ENCODE measurements at places on chromosomes 12 and 14. TPM values are rescaled to one million over a fixed set of nuclear protein-coding genes. Genes with fewer than 3 reads are reported as not detected.

The COCH gene
- 1.2 TPM for polyA plus RNA-seq

- H3K36me3 ChIP-seq = no peaks in the 10 kb centered on the region
- H3K27me3 ChIP-seq = no peaks in the 10 kb centered on the region
- H3K27ac ChIP-seq = no peak overlapping the region
These were observed 38.9 kb upstream of the DICER1 start for GRCh38 chr14:95196268-95196667.

DNA sequence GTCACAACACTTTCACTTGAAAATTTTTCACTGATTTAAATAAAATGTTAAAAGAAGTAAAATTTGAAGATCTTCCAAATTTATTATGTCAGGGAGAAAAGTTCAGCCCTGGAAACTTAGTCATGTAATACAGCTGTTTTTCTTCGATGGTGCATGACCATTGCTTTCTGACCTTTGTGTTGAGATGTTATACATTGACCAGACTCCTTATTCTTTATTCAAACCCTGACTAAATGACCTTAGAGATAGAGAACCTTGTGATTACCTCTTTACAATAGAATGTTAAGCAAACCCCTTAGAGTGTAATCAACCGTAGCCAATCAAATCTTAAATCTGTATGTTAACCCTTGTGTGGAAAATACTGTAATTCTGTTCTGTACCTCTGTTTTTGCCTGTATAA, 34.5 kb downstream of the PLCZ1 start:
- H3K27me3 ChIP-seq = no peaks in the 10 kb centered on the region
- H3K36me3 ChIP-seq = no peaks in the 10 kb centered on the region
- no peaks in the 10 kb centered on the region for H3K4me1 ChIP-seq
- no peak overlapping the region for H3K4me3 ChIP-seq
- H3K27ac ChIP-seq = no peak overlapping the region

DNA sequence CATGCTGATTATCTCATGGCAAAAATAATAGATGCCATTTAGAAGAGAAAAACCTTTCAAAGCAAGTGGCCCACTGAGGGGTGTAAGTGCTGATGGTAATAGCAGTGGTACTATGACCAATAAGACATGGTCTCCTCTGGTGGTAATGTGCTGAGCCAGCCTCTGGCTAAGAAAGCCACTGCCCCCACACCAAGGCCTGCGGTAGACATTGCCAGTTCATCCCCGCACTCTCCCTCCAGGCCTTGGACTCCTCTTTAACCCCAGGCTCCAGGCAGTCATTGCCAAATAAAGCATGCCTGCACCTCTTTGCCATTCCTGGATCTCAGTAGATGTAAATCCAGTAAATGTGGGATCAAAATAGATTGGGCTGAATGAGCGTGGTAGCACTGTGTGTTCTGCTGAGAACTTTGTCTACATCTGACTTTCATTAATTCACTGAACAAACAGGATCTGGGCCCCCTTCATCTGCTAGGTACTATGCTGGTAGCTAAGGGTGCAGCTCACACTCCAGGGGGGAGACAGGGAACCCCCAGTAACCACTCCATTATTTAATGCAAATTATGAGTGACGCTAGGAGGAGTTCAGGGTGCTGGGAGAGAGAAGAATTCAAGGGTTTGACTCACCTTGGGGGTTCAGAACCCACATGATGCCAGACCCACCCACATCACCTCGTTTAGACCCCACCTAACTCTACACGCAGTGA, 89.3 kb downstream of the BCL11B start:
- H3K4me3 ChIP-seq = no peak overlapping the region
- H3K27me3 ChIP-seq = no peaks in the 10 kb centered on the region
- H3K4me1 ChIP-seq = no peaks in the 10 kb centered on the region
- H3K27ac ChIP-seq = no peak overlapping the region
- no peaks in the 10 kb centered on the region for H3K36me3 ChIP-seq
- DNase-seq = peak; percentile 30

DNA sequence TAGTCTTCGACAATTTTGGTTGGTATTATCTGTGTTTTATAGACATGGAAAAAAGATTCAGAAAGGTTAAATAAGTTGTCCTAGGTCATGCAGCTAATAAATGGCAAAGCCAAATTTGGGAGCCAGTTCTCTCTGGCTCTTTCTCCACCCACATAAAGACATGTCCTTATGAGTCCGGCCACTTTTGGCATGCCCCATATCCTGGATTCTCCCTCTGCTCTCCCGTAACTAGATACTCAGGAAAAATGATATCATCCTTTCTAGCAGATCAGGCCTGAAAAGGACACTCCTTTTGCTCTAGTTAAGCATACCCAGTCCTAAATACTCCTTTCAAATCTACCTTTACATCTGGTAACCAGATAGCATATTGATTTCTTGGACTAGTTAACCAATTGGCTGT, 64.4 kb downstream of the TTLL5 start:
- H3K27me3 ChIP-seq = no peaks in the 10 kb centered on the region
- H3K4me3 ChIP-seq = no peak overlapping the region
- H3K4me1 ChIP-seq = peaks cover 20% of the 10 kb centered on the region
- no peaks in the 10 kb centered on the region for H3K36me3 ChIP-seq

The GPD1 gene
- 3.0 TPM for polyA plus RNA-seq

GRCh38 chr12:88391556-88391955, 188.7 kb downstream of the KITLG start:
- no peak for DNase-seq
- no peak overlapping the region for H3K27ac ChIP-seq
- H3K36me3 ChIP-seq = no peaks in the 10 kb centered on the region
- no peaks in the 10 kb centered on the region for H3K27me3 ChIP-seq

- no peak for DNase-seq
- no peaks in the 10 kb centered on the region for H3K27me3 ChIP-seq
- peaks cover 31% of the 10 kb centered on the region for H3K36me3 ChIP-seq
- no peak overlapping the region for H3K4me3 ChIP-seq
- H3K4me1 ChIP-seq = no peaks in the 10 kb centered on the region
These were observed 3.6 kb upstream of the TC2N start for GRCh38 chr14:91870890-91871289.

The KRT74 gene
- not detected for polyA plus RNA-seq

The PRICKLE1 gene
- 0.46 TPM for polyA plus RNA-seq

- H3K36me3 ChIP-seq = no peaks in the 10 kb centered on the region
- no peak overlapping the region for H3K27ac ChIP-seq
- H3K4me1 ChIP-seq = peaks cover 17% of the 10 kb centered on the region
- no peak overlapping the region for H3K4me3 ChIP-seq
- no peak for DNase-seq
- no peaks in the 10 kb centered on the region for H3K27me3 ChIP-seq
These were observed 434.6 kb upstream of the RGS6 start for GRCh38 chr14:71497645-71498086.

The CCDC197 gene
- polyA plus RNA-seq = not detected

The SIX4 gene
- not detected for polyA plus RNA-seq

- no peaks in the 10 kb centered on the region for H3K27me3 ChIP-seq
- no peak overlapping the region for H3K27ac ChIP-seq
- no peak for DNase-seq
- no peak overlapping the region for H3K4me3 ChIP-seq
- no peaks in the 10 kb centered on the region for H3K36me3 ChIP-seq
- no peaks in the 10 kb centered on the region for H3K4me1 ChIP-seq
These were observed 125.7 kb downstream of the TSPAN9 start for GRCh38 chr12:3202734-3203446.

The DPY19L2 gene
- not detected for polyA plus RNA-seq

The EPS8 gene
- 47.7 TPM for polyA plus RNA-seq

GRCh38 chr14:105410642-105411016, 9.0 kb upstream of the MTA1 start:
- peaks cover 30% of the 10 kb centered on the region for H3K4me1 ChIP-seq
- no peak overlapping the region for H3K27ac ChIP-seq
- H3K36me3 ChIP-seq = no peaks in the 10 kb centered on the region
- peak overlapping the region; percentile 8 for H3K4me3 ChIP-seq
- H3K27me3 ChIP-seq = peaks cover 10% of the 10 kb centered on the region

The TESPA1 gene
- 0.23 TPM for polyA plus RNA-seq

The CMKLR1 gene
- 3.0 TPM for polyA plus RNA-seq

The OR4E2 gene
- not detected for polyA plus RNA-seq

DNA sequence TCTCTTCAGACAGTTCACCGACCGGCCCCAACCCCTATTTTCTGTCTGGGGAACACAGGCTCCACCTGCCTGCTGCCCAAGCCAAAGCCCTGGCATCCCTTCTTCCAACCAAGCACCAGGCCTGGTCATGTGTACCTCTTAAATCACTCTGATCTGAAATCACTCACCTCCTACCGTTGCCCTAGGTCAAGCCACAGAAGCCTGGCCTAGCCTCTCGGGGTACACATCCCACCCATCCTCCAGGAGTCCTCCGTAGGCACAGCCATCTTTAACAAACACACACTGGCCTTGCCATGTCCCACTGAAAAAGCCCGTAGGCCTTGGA, 81.8 kb downstream of the IRF2BPL start:
- H3K27me3 ChIP-seq = no peaks in the 10 kb centered on the region
- no peak for DNase-seq
- H3K27ac ChIP-seq = peak overlapping the region; percentile 78

The FSCB gene
- not detected for polyA plus RNA-seq

GRCh38 chr12:111840807-111841206, 1.2 kb upstream of the MAPKAPK5 start:
- peaks cover 43% of the 10 kb centered on the region for H3K4me1 ChIP-seq
- H3K36me3 ChIP-seq = no peaks in the 10 kb centered on the region

Measured in sigmoid colon (tissue), 7 donors.